Left colon (tissue), 2 donors: ENCODE measurements at places on chromosomes 7 and 10. TPM values are rescaled to one million over a fixed set of nuclear protein-coding genes. Genes with fewer than 3 reads are reported as not detected.

Gene CPA4
- total RNA-seq: not detected

Gene PGAM1
- total RNA-seq: 249 TPM

Gene ARHGAP12
- total RNA-seq: 46.9 TPM

Gene CHN2
- 32.9 TPM for total RNA-seq

Gene C10orf62
- total RNA-seq: not detected

Gene NPFFR1
- total RNA-seq: 0.03 TPM

Gene FAM171A1
- 53.5 TPM for total RNA-seq

GRCh38 chr7:73909051-73909941 lies 48.3 kb downstream of the TMEM270 start:
- DNase-seq: no peak

DNA sequence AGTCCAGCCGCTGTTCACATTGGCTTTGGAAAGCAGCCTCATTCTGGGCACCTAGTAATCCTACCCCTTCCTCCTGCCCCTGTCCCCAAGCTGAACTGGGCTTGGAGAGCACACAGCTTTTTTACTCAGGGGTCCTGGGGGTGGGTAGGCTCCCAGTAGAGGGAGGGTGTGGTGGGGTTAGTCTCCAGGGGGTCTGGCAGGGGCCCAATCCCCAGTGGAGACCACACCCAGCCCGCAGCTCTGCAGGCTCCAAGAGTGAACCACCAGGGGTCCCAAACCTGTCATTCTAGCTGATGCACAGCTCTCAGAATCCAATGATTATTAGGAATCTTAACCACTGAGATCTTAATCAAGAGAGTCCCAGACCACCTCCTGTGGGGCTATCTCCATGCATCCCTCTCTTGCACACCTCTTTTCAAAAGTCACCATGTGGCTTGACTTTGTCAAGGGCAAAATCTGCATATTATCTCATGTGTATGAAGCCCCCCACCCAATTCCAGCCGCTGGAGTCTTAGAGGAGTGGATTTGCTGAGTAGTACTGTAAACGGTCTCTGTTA lies 2.7 kb downstream of the HOXA11 start:
- peak; percentile 25 for DNase-seq

- no peak for DNase-seq
Measured at GRCh38 chr7:63080406-63080805, 918.2 kb upstream of the ZNF722 start.

- DNase-seq: no peak
Measured at GRCh38 chr10:76031769-76032699, 600.6 kb downstream of the LRMDA start.

- DNase-seq: no peak
Measured at GRCh38 chr7:27992755-27993493, 187.7 kb downstream of the JAZF1 start.

DNA sequence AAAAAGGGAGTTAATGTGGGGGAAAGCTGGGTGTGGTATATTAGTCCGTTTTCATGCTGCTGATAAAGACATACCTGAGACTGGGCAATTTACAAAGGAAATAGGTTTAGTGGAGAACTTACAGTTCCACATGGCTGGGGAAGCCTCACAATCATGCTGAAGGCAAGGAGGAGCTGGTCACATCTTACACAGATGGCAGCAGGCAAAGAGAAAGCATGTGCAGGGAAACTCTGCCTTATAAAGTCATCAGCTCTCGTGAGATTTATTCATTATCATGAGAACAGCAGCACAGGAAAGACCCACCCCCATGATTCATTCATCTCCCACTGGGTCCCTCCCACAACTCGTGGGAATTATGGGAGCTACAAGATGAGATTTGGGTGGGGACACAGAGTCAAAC lies 114.2 kb downstream of the PAXIP1 start:
- DNase-seq: no peak

DNA sequence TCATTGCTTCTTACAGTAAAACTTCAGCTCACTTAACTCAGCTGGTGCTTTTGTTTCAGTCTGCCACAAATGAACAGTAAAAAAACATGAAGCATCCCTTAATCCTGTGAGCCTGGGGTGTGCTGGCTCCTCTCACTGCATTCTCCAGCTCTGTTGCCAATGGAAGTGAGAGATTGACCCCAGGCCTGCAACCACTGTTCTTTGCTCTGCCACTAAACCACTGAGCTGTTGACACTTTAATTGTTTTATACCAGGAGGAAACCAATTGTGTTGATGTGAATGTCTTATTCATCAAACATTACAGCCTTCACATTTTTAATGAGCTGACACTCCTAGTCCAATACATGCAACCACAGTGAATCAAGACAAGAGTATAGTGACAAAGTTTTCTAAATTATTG lies 69.4 kb upstream of the FZD1 start:
- no peak for DNase-seq

- DNase-seq: no peak
Measured at GRCh38 chr10:100739517-100740368, 5.6 kb upstream of the PAX2 start.

- no peak for DNase-seq
Measured at GRCh38 chr10:95414844-95415485, 124.2 kb upstream of the PDLIM1 start.

GRCh38 chr7:148575640-148576411 lies 14.7 kb upstream of the C7orf33 start:
- DNase-seq: peak; percentile 80

DNA sequence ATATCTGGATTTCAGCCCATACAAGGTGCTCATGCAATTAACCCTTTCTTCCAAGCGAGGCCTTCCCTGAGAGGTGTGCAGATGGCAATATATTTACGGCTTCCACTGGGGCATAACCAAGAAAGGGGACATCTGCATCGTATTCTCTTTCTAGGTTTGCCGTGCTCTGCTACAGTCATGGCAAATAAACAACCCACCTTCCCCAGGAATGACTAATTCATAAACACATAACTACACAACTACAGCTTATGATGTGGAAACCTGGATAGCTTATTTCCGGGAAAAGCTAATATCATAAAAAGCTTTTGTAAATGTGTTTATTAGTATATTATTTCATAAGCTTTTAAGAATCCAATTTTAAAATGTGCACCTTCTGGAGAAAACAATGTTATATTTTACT lies 120.0 kb downstream of the CAMK1D start:
- no peak for DNase-seq

DNA sequence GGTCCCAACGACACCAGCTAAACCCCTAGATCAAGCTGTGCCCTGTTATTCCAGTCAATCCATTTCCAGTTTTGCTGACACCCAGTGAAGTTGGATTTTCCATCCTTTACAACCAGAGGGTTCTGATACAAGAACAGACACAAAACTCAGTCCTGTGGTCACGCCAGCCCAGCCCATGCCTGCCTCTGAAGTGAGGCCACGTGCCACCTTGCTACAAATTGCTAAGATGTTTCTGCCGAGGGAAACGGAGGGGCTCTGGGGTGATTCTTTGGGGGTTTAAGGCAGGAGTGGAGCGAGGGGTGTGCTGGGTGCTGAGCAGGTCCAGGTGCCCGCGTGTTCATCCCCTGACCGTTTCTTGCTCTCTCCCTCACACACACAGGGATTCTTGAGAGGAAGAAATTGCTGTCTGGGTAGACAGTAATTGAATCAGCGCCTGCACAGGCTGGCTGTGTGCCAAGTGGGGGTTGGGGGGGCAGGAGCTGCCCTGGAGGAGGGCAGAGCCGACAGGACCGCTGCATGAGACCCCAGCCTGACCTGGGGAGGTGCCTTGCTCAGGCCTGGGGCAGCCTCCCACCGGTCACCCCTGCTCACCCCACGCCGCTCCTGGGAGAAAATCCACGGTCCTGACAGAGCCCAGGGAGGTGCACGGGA lies 38.1 kb downstream of the ADAP1 start:
- peak; percentile 43 for DNase-seq

DNA sequence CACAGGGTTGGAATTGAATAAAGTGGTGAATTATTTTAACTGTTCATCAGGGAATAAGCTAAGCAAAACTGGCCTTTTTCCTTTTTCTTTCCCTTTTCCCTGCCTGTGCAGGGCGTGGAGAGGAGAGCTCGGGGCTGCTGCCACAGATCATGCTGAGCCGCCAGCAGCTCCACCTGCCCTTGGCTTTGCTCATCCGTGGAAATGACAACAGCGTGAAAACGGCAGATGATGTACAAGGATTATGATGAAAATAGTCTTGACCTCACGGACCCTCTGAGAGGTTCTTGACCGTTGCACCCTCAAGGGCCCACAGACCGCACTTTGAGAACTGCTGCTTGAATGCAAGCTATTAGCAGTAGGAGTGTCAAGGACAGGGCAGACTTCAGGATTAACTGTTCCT lies 10.6 kb downstream of the PPP2R2D start:
- no peak for DNase-seq

DNA sequence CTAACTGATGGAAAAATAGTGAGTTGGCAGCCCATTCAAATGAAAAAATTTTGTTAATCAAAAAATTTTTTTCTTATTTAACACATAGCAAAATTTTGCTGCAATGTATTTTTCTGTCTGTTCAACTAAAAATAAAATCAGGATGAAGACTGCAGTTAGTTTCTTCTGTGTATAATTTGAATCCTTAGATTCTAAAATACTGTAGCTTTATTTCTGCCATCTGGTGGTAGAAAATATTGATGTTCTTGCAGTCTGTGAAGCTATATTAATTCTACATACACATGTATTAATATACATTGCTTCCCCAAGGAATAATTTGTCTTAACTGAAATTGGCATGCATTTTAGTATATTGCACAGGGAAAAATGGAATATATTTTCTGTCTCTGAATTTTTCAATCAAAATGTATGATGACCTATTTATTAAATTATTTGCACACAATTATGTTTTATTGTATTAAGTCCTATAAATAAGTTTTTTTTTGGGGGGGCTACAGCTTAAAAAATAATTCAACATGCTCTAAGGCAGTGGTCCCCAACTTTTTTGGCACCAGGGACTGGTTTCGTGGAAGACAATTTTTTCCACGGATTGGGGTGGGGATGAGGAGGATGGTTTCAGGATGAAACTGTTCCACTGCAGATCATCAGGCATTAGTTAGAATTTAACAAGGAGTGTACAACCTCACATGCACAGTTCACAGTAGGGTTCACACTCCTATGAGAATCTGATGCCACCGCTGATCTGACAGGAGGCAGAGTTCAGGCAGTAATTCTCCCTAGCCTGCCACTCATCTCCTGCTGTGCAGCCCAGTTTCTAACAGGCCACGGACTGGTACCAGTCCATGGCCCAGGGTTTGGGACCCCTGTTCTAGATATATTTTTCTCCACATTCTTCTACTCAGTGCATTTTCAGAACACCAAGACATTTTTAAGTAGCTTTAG lies 119.4 kb downstream of the GNAT3 start:
- no peak for DNase-seq

- no peak for DNase-seq
Measured at GRCh38 chr7:140915935-140916555, 8.7 kb downstream of the BRAF start.
